Activated CD8-positive, alpha-beta memory T cell treated with anti-CD3 and anti-CD28 coated beads, Interleukin-2, amount 50 U/mL, for 48 hours (primary cell): ENCODE measurements at places on chromosomes 6 and 20.

GRCh38 chr20:58829531-58829941, 21.2 kb downstream of the GNAS-AS1 start:
- DNase-seq, result no peak

DNA sequence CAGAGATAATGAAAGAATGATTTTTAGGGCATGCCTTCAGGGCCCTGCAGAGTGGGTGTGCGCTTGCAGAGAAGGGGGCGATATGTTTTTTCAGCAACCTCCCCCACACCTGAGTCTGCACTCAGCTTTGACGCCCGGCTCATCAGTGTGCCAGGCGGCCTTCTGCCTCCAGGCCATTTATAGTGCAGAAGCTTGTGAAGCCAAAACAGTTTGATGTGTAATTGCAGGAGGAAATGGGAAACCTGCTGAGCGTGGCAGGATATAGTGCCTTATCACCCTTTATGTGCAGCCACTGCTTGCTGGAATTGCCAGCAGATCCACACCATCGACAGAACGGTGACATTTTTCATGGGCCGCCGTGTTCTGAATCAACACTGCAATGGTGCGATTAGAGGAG, 178.2 kb downstream of the CDH4 start:
- DNase-seq, result no peak

GRCh38 chr6:28757429-28758045, 166.2 kb downstream of the TRIM27 start:
- DNase-seq, result no peak

- DNase-seq, result no peak
These were observed 193.2 kb upstream of the SALL4 start for GRCh38 chr20:51995551-51995951.
